ENCODE measurements at places on chromosomes 3 and 15.

DNA sequence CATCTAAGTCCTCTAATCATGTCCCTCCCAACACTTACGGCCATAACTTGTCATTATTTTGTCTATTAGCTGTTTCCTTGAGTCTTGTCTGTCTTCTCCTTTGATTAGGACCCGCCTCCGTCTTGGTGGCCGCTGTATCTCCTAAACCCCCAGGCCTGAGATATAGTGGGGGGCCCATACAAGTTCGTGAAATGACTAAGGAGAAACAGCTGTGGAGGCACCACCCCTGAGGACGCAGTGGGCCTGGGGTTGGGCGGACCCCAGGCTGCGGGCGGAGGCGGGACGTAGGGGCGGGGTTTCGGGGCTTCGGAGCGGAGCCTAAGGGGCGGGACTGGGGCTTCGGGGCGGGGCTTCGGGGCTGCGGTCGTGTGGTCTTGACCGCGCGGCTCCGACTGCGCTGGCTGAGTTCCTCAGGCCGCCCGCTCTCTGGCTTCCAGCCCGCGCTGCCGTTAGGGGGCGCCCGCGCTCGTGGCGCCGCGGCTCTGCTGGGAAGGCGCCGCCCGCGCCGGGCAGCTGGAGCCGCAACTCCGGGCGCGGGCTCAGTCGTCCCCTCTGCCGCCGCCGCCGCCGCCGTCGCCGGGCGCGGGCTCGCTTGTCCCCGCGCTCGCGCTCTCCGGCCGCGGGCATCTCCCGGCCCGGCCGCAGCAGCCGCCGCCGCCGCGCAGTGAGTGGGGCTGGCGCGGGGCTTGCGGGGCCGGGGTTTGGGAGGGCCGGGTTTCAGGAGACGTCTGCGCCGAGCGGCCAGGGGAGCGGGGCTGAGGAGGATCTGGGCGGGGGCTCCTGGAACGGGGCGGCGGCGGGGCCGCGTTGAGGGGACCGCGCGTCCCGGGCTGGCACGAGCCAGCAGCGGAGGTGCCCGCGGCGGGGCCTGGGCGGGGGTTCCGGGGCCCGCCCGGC is at the start of gene KCTD6:
Gene KCTD6, plus strand, starts transcription at position 591 of the 897 bp plus-strand sequence. CDS start 6,660 bp downstream, outside the sequence.
- DNase-seq = peak; percentile 80

DNA sequence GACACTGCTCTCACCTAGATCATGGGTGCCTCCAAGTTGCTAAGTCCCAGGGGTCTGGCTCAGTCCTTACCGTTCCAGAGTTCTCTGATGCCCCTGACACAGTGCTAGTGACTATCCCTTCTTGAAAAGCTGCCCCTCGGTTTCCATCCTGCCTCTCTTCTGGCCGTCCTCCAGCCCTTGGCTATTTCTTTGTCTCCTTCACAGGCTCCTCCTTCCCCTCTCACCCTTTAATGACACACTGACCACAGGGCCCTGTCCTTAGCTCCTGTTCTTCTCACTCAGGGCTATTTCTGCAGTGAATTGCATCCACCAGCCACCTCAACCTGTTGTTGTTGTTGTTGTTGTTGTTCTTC is 31.1 kb downstream of the SLC28A1 start:
- DNase-seq = no peak

- no peak for DNase-seq
These were observed 339.2 kb downstream of the CHL1 start for GRCh38 chr3:535566-536416.

DNA sequence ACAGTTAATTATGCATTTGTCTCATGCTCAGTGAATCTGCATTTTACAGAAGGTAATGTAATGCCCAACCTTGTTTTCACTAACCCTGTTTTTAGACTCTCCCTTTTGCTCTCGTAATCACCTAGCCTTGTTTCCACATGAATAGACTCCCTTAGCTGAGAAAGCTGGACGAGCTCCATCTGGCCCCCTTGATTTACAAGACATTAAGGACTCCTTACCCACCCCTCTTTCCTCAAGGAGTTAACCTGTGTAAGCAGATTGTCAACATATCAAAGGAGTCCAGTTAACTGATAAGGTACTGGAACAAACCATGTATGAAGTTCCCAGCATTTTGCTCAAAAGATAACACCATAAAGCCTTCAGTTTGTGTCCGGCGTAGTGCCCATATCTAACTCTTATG is 99.6 kb downstream of the VPS8 start:
- DNase-seq = no peak

- no peak for DNase-seq
These were observed 190.7 kb downstream of the CD47 start for GRCh38 chr3:107899990-107900651.

DNA sequence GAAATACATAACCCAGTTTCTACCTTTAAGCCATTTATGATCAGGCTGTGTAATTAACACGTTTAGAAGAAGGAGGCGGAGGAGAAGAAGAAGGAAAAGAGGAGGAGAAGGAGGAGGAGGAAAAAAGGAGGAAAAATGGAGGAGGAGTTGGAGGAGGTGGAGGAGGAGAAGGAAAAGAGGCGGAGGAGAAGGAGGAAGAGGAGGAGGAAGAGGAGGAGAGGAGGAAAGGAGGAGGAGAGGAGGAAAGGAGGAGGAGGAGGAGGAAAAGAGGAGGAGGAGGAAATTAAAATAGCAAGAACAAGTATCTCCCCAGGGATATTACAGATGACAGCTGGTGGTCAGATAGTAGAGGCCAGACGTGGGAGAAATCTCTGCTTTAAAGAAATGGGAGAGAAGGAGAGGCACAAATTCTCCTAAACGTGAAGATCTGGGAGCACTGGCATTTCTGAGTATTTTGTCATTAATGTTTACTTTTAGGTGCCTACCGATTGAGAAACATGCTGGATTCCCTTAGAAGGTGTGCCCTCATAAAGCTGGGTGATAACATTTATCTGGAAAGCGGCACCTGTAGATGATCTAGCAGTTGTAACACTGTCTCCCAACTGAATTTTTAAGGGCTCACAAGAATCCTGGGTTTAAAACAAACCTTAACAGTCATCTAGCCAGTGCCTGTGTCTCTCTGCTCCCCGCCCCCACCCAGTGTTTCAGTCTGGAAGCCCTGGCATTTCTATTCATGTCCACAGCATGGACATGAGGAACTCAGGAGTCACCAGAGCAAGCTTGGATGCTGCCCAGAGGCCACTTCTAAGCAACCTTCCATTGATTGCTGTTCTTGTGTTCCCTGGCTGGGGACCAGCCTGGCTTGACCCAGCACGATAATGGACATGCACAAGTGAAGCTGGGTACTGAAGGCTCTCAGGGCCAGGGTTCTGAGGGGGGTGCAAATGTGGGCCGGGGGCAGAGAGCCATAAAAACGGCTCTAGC is 75.2 kb downstream of the CHRNA7 start:
- DNase-seq = no peak

- peak; percentile 46 for DNase-seq
These were observed 5.3 kb downstream of the TNFSF10 start for GRCh38 chr3:172517859-172518466.

- no peak for DNase-seq
These were observed 9.2 kb upstream of the ITGA11 start for GRCh38 chr15:68441045-68441743.

- DNase-seq = no peak
These were observed 33.3 kb upstream of the PAQR5 start for GRCh38 chr15:69265347-69265955.

GRCh38 chr3:141346418-141346817 is 21.9 kb upstream of the ZBTB38 start:
- no peak for DNase-seq

- DNase-seq = no peak
These were observed at the start of gene AADAC for GRCh38 chr3:151813799-151814198. Gene AADAC (plus strand): TSS chr3:151814116. CDS start chr3:151814163, 47 bp downstream.

GRCh38 chr3:148847351-148847750 is 17.7 kb upstream of the CPA3 start:
- no peak for DNase-seq

DNA sequence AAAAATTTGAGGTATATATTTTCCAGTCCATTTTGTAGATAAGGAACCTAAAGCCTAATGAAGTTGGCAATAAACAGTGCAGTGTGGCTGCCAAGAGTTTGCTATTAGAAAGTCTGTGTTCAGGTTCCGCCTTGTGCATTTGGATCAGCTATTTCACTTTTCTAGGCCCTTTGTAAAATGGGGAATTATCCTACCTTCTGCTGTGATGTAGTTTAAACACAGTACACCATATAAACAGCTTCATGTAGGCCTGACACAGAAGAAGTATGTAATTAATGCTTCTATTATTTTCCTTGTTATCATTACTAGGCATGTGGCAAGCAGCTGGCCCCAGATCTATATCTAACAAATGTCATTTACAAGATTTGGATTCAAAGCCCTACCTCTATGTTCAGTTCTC is 456.3 kb downstream of the GABRG3 start:
- no peak for DNase-seq

- peak; percentile 54 for DNase-seq
These were observed 122.5 kb upstream of the ZBED2 start for GRCh38 chr3:111717601-111718000.

DNA sequence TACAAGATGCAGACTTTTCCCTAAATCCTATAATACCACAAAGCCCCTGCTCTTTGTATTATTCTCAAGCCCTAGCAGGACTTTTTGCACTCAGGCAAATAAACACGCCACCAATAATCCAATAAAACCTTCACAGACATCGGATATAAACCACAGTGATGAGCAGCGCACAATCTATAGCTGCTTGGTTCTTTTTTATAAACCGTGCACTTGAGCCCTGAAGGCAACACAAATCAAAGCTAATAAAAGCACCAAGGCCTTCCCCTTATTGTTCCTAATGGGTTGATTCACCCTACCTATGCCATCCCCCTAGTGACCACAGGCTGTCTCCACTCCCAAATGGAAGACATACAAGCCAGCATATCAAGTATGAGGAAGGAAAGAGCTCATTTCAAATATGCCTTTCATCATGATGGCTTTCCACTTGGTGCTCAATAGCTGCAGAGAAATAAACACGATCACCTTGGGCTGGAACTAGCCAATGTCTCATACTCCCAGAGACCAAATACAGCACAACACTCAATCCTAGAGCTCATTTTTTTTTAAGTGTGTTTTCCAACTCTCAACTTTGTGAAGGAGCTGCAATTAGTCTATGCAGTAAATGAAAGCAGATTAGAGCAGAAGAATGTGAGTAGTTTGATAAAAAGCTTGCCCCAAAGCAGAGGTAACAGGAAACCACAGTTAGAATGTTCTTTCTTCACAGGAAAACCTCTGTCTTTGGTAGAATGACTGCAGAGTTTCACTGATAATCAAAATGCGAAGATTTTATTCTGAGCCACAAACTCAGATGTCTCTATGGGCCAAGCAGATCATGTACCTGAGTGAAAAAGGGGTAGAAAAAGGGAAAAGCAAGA is 573.9 kb downstream of the AGBL1 start:
- no peak for DNase-seq

DNA sequence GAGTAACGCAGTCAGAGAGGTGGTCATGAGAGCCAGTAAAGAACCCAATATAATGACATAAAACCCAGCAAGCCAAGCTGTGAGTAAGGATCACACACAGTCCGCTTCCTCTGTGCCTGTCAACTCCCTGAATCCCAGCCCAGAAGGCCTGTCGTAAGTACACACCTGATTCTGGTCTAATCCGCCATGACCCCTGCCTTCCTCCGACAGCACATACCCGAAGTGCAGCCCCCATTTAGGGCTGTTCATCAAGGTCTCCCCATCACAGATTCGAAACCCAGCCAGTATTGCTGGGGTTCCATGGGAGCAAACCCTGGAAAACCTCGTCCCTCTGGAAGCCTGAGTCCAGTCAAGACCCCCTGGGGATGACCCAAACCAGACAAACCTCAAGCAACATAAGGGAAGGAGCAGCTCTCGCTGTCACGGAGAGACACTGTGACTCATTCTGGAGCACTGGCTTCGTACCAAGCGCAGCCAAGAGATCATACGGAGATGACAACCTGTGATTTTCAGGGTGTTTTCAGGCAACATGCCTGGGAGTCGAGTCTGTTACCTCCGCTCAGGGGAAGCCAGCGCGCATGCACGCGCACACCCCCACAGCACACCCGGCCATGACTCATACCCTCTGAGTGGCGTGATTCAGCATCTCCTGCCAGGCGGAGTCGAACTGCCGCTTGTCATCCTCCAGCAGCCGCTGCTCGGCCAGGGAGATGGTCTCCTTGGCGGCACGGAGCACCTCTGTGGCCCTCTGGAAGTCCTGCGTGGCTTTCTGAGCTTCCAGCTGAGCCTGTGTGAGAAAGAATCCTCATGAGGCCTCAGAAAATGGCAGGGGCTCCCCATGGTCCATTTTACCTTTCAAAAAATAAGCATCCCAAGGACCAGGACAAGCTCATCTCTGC is 63.0 kb downstream of the SH3BP5 start:
- DNase-seq = peak; percentile 81

DNA sequence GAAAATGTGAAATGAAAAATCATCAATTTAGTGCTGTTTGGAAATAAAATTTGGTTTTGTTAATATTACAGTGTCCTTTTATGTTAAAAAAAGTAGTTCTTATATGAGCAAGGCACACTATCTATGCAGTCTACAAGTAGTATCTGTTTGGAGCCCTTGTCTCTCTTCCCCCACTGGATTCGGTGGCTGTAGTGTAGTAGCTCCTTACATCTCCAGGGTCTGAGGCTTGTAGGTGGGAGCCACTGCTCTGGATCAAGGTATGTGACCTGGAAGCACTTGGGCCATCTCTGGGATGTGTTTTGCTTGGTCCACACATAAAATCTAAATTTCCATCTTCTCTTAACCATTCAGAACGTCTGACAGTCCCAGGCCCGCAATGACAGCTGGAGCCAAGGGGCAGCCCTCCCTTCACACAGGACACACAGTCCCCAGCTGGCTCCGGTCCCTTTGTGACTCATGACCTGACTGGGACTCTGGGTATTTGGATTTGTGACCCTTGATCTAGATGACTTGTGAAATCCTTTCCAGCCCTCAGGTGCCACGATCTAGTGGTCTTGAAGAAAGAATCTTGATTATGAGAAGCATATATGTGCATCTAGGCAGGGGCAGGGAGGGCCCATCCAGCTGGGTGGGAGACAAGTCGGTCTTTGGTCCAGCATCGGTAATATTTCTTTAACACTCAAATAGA is 80.0 kb downstream of the USP13 start:
- DNase-seq = no peak

DNA sequence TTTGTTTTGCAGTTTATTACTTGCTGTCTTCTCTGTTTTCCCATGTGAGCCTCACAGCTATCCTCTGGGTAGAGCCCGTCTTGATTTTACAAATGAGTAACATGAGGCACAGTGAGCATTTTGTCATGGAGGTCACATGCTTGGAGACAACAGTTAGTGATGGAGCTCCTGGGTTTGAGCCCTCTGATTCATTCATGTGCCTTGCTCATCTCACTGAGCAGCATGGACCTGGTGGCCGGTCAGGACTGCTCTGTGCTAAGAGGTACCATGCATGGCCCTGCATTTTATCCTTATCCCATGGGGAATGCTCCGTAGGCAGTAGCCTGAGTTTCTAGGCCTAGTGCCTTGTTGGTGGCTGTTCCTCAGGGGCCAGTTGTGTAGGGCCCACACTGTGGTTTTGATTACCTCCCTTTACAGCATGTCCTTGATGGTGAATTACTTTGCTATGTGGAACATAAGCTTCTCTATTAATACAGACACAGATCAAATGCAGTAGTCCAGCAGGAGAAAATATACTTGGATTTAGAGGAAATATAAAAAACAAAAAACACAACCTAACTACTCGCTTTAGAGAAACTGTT is 35.6 kb downstream of the MAP2K5 start:
- DNase-seq = no peak

DNA sequence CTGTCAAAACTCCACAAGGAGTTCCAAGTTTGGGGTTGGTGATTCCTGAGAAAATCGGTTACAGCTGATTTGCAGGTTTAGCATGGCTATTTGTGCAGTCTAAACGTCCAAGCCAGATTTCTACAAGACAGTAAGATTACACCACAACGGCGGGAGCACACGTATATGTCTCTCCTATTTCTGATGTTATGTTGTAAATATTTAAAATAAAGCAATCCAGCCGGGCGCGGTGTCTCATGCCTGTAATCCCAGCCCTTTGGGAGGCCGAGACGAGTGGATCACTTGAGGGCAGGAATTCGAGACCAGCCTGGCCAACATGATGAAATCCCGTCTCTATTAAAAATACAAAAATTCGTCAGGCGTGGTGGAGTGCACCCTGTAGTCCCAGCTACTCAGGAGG is 106.8 kb upstream of the IGF1R start:
- DNase-seq = no peak
